ENCODE measurements at places on chromosomes 11 and 22.

GRCh38 chr11:118338637-118339061 is 3.9 kb downstream of the CD3D start:
- DNase-seq: no peak

DNA sequence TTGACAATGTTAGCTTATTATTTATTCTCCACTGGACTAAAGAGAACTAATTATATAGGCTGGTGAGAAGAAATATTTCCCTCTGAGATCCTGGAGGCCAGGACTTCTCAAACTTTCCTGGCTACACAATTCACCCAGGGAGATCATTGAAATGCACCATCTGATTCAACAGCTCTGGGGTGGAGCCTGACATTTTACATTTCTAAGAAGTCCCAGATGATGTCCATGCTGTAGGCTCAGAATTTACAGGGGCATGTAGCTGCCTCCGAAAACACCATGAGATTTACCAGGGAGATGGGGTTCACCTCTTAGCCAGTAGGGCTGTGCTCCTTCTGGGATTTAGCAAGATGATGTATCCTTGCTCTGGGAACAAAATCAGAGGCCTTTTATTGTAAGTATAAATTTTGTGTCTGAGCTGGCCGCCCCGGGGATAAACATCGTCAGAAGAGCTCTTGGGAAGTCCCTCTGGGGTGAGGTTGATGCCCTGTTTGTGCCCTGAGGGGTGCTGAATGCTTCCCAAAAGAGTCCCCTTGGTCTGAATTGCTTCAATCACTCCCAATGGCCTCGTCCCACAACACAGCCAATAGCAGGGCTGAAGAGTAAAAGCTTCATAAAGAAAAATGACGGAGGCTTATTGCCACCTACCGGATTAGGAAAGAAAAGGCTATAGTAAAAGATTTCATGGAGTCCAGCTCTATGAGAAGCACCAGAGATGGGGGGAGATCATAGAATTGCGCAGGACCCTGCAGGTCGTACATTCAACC is 33.4 kb upstream of the API5 start:
- DNase-seq: peak; percentile 41

- DNase-seq: no peak
Measured at GRCh38 chr22:43921370-43921769, 2.2 kb upstream of the PNPLA3 start.

- DNase-seq: no peak
Measured at GRCh38 chr22:24419475-24419850, 7.9 kb upstream of the ADORA2A start.

GRCh38 chr11:8871171-8871775 is 39.7 kb upstream of the AKIP1 start:
- DNase-seq: peak; percentile 40

DNA sequence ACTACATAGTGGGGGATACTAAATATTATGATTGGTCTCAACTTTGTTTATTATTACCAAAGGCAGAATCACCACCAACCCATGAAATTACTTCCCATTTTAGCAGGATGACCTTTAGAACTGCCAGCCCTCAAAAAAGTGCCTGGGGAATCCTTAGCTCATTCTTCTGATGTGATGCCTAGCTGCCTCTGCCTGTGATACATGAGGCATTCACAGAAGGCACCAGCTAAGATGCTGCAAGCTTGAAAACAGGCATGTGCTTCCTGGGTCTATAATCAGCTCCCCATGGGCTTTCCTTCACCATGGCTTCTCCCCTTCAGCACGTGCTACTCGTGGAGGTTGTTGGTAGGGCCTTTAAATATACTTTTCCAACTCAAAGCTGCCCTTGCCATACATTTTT is 50.4 kb upstream of the ARHGAP20 start:
- DNase-seq: no peak

DNA sequence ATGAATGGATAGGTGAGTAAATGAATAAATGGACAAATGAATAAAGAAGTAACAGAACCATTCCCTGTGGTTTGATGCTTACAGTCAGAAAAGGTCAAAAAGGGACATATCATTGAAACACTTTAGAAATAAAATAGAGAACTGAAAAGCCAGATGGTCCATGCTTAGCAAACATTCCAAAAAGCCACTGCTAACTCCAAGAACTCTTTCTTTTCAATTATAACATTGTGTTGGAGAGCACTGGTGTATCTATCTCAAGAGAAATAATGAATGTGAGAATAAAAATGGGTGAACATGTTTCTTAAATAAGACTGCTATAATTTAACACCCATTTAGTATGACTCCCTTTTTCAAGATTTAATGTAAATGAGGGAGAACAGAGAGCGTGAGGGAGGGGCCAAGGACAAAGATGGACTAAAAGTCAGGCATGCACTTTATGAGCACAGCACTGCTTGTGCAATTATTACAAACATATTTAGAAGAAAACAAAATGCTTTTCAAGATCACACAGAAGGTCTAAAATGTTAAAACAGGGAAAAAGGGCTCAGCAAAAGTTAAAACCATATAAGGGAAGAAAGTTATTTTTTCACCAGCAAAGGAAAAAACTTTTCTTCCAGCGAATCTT is 224.3 kb upstream of the PITPNB start:
- DNase-seq: no peak

DNA sequence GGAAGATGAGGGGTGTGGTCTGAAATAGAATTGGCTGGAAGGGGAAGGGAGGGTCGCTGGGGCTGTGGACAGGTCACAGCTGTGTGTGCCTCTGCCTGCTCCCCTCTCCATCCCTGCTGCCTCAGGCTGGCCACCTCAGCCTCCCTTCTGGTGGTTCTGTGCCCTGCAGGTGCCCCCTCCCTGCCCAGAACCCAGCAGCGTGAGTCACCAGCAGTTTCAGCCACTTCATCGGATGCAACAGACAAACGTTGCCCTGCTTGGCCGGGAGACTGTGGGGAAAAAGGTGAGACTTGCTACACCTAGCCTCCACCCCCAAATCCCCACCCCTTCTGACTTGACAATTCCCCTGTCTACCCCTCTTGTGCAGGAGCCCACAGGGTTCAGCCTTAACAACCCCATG is 21.8 kb upstream of the LRRC10B start:
- no peak for DNase-seq

- DNase-seq: no peak
Measured at GRCh38 chr11:985406-985805, 51.1 kb downstream of the MUC6 start.
